ENCODE measurements at places on chromosomes 1 and 21. TPM values are rescaled to one million over a fixed set of nuclear protein-coding genes. Genes with fewer than 3 reads are reported as not detected.

The RPF1 gene
- 57.2 TPM for total RNA-seq

The B4GALT2 gene
- 19.2 TPM for total RNA-seq

The FMO1 gene
- total RNA-seq, result not detected

The OR2L5 gene
- total RNA-seq, result not detected

The C1QA gene
- not detected for total RNA-seq

DNA sequence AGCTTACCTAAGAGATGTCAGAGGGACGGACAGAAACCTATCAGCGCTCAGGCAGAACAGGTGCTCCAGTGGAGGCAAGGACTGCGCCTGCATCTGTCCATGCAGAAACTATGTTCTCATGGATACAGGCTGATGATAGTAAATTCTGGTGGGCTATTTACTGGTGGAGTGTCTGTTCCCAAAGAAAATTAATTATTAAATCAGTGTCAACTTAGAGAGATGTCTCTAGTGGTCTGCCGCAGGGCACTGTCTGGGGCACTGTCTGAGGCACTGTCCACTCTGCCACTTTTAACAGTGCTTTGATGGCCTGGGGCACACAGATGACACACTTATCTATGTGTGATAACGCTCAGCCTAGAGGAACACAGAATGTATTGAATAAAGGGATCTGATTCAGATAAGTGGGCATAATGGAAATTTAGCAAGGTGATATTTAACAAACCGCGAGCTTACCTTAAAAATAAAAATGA, 148.1 kb downstream of the RGS7 start:
- no peak for DNase-seq

DNA sequence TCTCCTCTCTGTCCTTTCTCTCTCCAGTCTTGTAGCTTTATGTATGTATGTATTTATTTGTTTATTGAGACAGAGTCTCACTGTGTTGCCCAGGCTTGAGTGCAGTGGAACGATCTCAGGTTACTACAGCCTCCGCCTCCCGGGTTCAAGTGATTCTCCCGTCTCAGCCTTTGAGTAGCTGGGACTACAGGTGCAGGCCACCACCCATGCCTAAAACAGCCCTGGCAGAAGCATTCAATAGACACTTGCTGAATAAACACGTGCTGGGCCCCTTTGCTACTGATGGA, 2.5 kb downstream of the KIAA2013 start:
- no peak for DNase-seq

GRCh38 chr1:74412244-74412643, 100.2 kb downstream of the LRRC53 start:
- no peak for DNase-seq

- DNase-seq, result no peak
Measured at GRCh38 chr1:157069601-157070000, 24.1 kb upstream of the ARHGEF11 start.

GRCh38 chr1:30731806-30732276, 8.5 kb upstream of the MATN1 start:
- DNase-seq, result no peak

DNA sequence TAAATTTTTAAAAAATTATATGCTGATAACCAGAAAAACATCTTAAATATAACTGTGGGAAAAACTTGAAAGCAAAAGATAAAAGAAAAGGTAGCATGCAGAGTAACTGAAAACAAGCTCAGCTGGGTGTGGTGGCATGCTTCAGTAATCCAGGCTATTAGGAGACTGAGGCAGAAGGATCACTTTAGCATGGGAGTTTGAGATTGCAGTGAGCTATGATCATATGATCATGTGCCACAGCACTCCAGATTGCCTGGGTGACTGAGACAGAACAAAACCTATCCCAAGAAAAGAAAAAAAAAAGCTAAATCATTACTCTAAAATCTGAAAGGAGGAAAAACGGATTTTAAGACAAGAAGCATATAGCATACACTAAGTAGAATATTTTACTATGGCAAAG, 1624.0 kb downstream of the AMY1C start:
- no peak for DNase-seq

- peak; percentile 32 for DNase-seq
Measured at GRCh38 chr1:168512864-168513595, 30.8 kb downstream of the XCL2 start.

All from activated naive CD4-positive, alpha-beta T cell treated with anti-CD3 and anti-CD28 coated beads for 36 hours (primary cell).